ENCODE measurements at places on chromosomes 2 and 18.

DNA sequence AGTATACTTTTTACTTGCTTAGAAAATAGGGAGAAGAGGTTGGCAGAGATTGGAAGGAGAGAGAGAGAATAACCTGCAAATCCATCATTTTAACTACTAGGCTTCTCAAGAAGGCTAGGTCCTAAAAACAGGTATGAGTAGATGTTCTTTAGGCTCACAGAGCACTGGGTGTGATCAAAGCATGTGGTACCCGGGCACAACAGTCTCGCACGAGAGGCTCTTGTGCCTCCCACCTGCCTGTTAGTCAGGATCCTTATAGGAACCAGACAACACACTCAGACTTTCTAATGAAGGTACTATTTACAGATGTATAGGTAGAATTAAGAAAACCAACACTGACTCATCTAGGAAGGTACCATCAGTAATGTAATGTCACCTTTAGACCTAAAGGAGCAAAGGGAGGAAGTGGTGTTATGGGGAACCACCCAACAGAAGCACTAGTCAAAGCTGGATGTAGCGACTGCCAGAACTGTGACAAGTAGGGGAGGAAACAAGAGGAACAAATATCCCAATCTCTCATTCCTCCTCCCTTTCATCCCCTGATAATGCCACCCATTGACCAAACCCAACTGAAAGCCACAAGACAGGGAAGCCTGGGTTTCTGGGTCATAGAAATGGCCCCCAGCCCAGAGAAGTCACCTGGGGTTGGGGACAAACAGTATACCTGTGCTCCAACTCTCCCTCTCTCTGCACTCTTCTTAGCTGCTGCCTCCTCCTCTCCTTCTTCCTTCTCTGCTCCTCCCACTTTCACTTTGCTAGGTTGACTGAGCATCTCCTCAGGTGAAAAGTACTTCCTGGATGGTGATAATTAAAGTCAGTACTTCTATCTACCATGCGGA, 16.0 kb upstream of the MARCHF4 start:
- DNase-seq, result no peak

DNA sequence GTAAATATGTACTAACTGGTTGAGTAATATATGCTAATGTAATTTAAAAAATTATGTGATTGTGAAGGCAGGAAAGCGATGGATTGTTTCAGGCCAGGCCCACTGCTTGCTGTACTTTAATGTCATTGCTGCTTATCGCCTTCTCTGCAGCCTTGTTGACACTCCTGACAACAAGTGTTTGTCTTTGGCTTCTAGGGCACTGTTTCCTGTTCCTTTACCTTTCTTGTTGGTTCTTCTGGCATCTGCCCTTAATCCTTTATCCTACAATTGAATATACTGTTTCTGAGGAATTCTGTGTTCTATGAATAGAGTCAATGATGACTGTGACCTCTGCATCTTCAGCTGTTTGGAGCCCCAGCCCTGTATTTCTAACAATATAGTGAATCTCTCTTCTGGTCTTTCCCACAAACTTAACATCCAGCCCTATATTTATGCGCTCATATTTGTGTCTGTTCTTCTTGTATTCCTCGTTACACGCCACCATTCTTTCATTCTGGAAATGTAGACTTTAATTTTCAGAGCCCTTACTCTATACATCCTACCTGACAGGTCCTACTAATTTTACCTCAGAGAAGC, 17.6 kb downstream of the ACSL3 start:
- DNase-seq, result no peak

- DNase-seq, result no peak
Observed at GRCh38 chr2:193446967-193447366, 1252.2 kb upstream of the TMEFF2 start.

DNA sequence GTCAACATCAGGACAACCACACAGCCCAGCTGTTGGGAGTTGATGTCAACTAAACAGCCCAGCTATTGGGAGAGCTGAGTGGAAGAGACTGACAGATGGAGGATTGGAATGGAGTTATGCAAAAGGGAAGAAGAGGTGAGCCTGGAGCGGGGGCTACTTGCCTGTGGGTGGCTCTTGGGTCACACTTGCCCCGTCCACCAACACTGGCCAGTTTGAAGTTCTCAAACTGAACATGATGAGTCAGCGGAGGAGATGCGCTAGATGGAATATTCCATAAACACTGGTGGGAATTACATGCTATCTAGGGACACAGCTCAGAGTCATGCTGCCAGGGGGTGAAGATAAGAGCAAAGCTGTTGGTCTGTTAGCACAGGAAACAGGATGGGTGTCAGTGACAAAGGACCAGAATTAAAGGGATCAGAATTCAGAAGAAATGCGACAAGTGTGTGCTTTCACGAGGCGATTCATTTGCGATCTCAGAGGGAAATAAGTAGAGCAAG, 33.2 kb upstream of the AGAP1 start:
- DNase-seq, result no peak

- DNase-seq, result no peak
Observed at GRCh38 chr2:105287692-105288091, 41.8 kb downstream of the TGFBRAP1 start.

DNA sequence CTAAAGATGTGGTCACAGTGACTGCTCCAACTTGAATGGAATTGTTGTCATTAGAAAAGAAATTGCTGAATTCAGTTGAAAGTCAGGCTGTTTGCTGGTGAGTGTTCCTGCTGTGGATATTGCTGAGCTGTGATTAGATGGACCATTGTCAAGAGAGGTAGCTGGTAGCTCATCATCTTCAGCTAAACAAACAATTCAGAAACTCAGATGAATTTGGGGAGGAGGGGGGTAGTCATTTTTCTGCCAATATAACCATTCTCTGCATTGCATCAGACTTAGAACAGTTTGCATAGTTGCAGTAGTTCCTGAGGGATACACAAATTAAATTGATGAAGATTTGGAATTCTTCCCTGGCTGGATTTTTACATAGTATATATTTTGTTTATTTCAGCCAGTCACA, 108.3 kb downstream of the MTCL1 start:
- DNase-seq, result no peak

DNA sequence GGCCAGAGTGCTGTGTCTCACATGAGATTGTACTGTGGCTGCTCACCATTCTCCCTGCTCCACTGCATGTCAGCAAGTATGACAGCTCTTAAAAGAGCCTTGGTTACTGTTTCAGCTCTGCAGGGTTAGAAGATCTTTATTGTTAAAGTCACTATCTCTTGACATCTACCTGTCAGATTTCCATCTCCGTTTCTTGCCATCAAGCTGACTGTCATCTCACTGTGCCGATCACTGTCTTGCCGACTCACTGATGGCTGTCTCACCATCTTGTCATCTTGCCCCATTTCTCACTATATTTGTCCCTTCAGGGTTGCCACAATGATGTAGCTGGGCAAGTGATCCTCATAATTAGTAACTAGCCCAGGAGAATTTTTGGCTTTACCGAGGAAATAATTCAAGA, 800.9 kb upstream of the CDH7 start:
- no peak for DNase-seq

GRCh38 chr2:20879221-20879620, 56.3 kb upstream of the LDAH start:
- DNase-seq, result no peak

DNA sequence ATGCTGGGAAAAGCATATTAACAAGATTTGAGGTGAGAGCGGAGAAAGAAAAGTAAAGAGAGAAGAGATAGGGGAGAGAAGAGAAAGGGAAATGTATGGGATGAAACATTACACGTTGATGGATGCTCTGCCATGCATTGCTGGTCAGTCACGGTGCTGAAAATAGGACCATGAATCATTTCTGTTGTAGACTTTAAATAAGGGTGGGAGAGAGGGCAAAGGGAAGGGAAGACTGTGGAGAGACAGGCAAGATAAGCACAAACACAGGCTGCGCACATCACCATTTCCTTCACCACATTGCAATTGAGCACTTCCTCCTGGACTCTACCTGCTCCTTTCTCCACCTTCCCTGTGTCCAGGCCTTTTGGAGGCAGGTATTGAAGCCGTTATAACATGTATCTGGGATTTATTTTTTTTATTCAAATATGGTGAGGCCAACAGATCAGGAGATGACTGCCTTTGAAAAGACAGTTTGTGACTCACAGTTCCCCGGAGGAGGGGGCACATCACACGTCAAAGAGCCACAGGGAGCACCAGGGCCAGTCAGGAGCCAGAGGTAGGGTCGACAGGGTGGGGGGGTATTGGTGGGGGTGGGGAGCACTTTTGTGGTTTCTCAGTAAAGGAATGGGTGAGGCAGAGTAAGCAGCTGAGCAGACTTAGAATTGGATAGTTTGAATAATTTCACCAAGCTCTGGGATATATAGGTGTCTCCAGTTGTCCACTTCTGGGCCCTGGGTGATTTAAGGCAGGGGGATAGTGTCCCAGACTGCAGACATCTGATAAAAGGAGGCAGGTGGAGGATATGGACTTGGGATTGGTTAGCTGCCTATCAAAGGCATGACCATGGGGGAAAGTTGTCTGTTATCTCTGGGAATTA, 372.8 kb upstream of the ST6GAL2 start:
- no peak for DNase-seq

DNA sequence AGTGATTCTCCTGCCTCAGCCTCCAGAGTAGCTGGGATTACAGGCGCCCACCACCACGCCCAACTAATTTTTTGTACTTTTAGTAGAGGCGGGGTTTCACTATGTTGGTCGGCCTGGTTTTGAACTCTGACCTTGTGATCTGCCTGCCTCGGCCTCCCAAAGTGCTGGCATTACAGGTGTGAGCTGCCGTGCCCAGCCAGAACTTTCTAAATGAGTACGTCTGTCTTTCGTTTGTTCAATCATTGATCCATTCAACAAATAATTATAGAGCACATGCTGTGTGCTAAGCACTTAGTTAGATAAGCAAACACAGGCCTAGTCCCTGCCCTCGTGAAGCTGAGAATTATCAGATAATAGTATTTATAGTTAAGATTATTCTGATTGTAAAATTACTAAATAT, 56.5 kb downstream of the TTC39C start:
- no peak for DNase-seq

DNA sequence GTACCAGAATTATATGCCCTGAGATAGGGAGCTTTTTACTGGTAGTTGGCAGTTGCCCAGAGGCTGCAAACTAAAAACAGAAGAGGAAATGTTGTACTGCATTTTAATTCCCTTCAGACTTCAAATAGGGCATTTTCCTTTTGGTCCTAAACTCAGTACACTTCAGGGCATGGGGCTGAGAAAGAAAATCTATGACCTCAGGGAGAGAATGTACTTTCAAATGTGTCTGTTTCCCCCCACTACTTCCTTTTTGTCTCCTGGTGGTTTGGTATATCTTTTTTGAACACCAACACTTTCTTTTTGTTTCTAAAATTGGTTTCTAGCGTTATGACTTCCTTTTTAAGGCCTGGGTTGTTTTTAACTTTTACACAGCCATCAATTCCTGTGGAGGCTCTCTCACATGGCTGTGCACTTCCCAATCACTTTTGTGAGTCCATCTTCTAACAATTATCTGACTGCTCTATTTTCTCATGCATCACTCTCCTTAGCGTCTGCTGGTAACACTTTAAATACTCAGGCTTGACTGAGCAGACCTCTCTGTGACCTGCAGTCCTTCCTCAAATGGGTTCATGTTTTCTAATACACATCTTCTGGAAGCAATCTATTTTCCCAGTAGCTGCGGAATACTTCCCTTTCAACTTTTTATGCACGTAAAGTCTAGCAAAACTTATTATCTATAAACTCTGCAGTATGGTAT, 596.0 kb downstream of the LRP1B start:
- DNase-seq, result no peak

DNA sequence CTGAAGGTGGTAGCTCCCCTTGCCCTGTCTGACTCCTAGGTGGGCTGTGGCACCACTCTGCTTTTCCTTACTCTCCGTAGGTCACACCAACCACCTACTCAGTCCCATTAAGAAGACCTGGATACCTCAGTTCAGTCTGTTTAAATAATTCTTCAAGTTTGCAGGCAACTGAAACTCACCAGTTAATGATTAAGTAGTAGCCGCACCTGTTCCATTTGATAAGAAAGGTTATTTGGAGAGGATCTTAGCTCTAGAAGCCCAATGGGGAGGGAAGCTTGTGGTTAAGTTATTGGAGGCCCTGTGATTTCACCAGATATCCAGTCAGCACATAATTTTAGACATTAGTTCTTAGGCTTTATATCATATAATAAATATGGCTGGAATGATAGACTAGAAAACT, 1193.0 kb downstream of the DPP10 start:
- no peak for DNase-seq

- no peak for DNase-seq
Observed at GRCh38 chr2:130972410-130972809, 120.8 kb downstream of the FAM168B start.

DNA sequence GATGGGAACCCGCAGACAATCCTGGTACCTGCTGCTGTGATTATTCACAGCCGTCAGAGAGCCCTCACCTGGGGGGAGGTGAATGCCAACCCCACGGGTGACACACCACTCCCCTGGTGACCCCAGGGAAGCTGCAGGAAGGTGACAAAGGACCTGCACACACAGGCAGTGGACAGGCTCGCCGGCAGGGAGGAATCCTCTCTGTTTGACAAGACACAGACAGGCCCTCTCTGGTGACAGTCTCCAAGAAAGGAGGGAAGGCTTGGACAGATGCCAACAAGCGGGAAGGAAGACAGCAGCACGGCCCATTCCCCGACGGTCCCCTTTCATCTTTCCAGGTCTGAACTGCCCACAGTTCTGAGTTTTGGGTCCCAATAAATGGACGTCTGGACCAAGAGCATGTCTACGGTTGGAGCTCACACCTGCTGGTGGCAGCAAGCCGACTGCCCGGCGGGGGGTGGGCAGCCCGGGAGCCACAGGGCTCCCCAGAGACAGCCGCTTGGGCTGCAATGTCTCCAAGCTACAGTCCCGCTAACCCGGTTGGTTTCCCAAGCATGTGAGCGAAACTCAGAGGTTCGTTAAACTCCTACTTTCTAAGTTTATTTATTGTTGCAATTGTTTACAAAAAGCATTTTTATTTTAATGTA, 31.8 kb downstream of the HDAC4 start:
- DNase-seq, result no peak

GRCh38 chr2:224586127-224586695, 1.0 kb upstream of the CUL3 start:
- DNase-seq, result no peak

DNA sequence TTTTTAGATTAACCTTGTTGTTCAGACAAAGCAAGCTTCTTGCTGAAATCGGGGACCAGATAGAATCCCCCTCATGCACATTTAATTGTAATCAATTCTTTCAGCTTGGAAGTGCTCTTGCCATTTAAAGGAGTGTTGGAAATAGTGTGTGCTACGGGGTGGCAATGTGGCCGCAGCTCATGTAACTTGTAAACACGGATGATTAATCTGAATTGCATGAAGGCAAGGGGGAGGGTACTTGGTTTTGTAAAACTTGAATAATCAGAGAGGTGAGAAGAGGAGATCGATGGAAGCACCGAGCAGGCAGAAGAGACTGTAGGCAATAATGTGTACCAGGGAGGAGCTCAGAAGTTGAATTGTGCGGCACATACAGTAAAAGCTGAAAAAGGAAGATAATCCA, 273.5 kb downstream of the PTGR3 start:
- no peak for DNase-seq

DNA sequence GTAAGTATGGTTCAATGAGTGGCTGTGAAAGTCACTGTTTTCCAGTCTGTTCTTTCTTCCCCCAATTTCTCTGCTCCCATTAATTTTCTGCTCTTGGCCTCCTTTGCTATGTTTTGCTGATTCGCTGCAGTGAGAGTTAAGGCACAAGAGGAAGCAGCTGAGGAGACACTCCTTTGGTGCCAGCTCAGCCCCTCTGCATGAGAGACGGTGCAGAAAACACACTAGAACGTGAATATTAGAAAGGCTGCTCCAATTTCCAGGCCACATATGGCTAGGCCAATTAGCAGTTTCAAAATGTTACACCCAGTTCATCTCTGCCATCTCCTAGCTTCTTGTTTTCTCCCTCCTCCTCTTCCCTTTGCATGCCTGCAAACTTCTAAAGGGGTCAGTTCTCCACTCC, 38.9 kb downstream of the AKAIN1 start:
- no peak for DNase-seq

GRCh38 chr2:180003073-180003472, 4.0 kb downstream of the CWC22 start:
- DNase-seq, result no peak
